Activated CD4-positive, CD25-positive, alpha-beta regulatory T cell (primary cell): ENCODE measurements at places on chromosomes 12 and 14.

- no peak for DNase-seq
Observed at GRCh38 chr12:71162832-71163763, 5.3 kb upstream of the TSPAN8 start.

GRCh38 chr12:76282744-76283143 is 65.5 kb downstream of the BBS10 start:
- no peak for DNase-seq

DNA sequence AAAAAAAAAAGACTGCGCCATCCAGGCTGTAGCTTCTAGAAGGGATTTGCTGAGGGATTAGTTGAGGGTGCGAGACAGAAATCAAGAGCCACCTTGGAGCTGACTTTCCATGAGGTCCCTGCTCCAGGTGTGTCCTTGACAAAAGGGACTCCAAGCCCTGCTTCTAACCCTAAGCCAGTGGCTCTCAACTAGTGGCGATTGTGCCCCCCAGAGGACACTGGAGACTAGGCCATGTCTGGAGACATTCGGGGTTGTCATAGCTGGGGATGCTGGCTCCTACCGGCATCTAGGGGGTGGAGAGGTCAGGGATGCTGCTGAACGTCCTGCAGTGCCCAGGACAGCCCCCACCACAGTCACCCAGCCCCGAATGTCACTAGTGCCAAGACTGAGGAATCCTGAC is 40.6 kb downstream of the SPRING1 start:
- DNase-seq = no peak

- DNase-seq = no peak
Observed at GRCh38 chr14:69355607-69356281, 42.4 kb downstream of the ERH start.

DNA sequence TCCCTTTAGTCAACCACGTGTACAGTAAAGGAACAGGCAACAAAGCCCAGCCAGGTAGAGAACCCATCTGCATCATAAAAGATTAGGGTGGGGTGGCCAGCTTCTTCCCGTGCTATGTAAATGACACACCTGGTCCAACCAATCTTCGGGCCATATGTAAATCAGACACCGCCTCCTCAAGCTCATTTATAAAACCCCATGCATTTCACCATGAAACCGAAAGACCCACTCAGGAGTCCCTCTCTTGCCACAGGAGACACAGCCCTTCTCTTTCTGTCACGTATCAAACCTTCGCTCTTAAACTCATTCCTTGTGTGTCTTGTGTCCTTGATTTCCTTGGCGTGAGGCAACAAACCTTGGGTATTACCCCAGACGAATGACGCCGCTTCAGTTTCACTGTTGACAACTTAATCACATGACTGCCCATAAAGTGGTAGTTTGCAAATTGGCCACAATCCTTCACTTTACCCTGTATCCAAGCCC is 59.8 kb upstream of the TBPL2 start:
- no peak for DNase-seq

- no peak for DNase-seq
Observed at GRCh38 chr12:52086944-52087835, 7.7 kb downstream of the SMIM41 start.

DNA sequence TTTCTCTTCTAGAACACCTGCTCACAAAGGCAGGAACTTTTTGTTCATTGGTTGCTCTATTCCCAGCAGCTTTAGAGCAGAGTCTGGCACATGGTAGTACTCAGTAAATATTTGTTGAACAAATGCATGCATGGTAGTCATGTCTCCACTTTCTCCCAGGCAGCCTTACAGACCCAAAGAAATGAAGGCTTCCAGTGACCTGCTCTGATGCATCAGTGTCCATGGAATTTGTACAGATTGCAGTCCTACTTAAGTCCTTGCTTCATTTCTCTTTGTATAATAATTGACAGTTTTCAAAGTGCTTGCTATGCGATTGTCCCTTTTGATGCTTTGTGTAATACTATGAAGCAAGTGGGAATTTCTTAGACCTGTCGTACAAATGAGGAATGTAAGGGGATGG is 119.6 kb downstream of the DERA start:
- no peak for DNase-seq

DNA sequence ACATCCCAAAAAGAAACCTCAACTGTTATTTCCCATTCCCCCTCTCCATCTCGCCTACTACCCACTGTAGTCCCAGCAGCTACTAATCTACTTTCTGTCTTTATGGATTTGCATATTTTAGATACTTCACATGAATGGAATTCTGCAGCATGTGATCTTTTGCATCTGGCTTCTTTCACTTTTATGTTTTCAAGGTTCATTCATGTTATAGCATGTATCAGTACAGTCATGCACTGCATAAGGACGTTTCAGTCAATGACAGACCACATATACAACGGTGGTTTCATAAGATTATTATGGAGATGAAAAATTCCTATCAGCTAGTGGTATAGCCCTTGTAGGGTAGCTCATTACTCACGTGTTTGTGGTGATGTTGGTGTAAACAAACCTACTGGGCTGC is 24.5 kb downstream of the PCNX4 start:
- no peak for DNase-seq

DNA sequence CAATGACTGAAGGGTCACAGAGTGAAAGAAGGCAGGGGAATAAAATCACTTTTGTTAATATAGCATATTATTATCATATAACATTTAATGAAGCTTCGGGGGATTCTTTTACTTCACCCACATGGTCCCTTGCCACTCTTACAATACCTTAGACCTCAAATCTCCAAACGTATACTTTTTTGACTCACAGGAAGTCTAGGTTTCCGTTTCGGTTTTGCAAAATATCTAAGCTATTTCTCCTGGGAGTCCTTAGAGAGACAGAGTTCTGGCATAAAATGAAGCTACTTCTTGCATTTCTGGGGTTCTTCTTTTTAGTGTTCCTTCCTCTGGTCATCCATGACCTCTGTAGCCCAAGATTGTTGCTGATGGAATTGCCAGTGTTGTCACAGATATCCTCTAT is 590.5 kb upstream of the ATP2B1 start:
- no peak for DNase-seq

DNA sequence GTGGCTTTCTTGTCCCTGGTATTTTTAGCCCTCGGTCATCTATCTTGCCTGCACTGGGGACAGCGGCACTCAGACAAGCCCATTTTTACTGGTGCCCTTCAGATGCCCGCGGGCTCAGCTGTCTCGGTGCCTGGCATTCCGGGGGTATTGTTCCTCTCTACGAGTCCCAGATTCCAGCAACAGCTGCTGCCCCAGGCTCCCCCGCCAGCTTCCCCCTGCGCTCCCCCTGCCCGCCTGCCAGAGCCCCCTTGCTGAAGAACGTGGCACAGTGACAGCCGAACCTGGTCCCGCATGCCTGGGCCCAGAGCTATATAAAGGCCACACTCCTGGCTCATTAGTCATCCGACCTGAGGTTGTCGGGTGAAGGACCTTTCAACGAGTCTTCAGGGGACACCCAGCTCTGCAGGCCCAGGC is 10.9 kb upstream of the MYL2 start:
- DNase-seq = no peak

DNA sequence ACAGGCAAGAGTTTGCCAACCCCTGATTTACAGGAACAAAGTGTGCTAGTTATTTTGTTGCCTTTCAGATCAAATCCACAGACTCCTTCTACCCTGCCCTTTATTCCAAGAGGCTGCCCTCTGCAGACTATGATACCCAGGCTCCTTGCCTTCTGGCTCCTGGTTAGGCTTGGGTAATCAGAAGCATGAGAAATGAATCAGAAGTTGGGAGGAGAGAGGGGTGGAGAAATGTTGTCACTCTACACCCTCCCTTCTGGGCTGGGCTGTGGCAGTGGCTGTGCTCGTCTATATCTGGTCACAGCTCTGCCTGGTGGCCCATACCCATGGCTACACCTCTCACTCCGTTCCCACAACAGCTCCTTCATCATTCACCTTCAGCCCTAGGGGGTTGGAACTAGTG is 204.6 kb upstream of the PLXNC1 start:
- DNase-seq = no peak

- no peak for DNase-seq
Observed at GRCh38 chr14:70711451-70711850, 69.7 kb downstream of the TTC9 start.
